ENCODE measurements at places on chromosomes 2 and 18.
A peak's percentile ranks its signal among the peaks of the same experiment; 100 is the strongest.

DNA sequence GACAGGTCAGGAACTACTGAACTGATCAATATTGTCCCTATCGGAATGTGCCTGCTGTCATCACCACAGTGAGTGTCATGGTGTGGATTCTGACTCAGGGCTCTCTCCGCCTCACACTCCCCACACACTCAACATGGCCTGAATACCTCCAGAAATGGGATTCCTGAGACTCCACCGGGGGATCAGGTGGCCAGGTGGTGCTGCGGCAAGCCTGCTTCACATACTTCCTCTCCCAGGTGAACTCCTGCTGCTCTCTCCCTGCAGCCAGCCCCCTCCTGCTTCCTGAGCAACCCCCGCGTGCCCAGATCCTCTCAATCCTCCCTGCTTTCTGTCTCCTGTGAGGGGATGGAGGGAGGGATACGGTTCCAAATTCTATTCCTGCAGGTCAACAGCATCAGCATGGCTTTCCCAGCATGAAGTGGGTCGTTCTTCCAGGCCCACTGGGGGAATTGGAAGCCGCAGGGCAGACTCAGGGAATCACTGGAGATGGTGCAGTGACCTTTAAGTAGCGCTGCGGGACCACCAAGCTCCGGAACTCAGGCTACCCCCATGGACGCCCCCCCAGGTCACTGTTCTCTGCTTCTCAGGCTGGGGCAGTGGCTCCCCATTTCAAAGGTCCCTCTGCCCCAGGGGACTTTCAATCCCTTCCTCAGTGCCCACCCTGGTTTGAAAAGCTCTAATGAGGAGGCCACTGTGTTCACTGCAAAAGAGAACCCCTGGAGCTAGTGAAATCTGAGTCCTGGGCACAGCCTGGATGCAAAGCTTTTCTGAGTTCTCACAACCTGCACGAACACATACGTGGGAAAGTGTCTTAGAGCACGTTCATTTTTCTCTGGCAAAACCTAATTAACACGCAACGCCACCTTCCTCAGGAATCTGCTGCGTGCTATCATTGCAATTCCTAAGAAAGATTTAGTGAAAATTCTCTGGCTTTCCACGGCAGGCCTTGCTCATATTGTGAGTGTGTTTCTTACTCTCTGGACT is 168.4 kb downstream of the ZFP36L2 start:
- no peak for DNase-seq

- DNase-seq: no peak
These were observed 52.9 kb downstream of the DCDC2C start for GRCh38 chr2:3756306-3756705.

DNA sequence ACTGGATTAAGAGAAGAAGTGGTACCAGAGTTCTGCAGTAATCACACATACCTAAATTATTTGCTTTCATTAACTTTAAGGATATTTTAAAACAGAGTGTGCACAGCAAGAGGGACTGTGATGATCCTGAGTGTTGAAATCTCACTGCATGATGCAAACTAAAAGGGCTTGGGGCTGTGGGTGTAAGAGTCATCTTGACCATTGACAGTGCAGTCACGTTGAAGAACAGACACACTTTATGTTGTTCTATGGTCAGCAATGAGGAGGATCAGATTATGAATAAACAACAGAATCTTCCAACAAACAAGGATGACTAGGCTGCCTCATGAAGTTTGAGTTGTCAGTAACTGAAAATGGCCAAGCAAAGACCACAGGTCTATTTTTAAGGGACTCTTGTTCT is 87.2 kb upstream of the GALNT5 start:
- peak; percentile 43 for DNase-seq

GRCh38 chr2:199405241-199405640 is 52.5 kb downstream of the SATB2 start:
- DNase-seq: no peak

DNA sequence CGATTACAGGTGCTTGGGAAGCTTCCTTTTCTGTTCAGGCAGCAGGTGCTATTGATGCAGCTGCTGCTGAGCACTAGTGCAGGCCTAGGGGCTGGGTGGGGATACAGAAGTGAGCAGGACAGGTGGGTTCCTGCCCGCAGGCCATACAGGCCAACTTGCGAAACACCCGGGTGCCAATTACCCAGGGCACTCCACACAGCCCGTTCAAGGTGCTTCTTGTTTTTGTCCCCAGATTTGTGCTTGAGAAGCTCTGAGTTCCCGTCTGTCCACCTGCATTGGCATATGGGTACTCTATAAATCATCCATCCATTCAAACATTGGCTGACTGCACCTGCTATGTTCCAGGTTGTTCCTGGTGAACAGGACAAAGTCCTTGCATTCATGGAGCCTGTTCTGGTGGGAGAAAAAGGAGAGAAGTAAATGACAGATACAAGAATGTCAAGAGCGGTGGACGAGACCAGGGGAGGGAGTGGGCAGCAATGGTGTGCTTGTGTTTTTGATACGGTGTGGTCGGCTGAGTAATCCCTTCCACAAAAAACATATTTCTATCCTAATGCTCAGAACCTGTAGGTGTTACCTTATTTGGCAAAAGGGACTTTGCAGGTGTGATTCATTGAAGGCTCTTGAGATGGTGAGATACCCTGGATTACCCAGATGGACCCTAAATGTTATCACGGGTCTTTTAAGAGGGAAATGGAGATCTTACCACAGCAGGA is 31.4 kb downstream of the SH3BP4 start:
- no peak for DNase-seq

GRCh38 chr2:219641390-219642068 is 14.1 kb downstream of the SLC4A3 start:
- no peak for DNase-seq

DNA sequence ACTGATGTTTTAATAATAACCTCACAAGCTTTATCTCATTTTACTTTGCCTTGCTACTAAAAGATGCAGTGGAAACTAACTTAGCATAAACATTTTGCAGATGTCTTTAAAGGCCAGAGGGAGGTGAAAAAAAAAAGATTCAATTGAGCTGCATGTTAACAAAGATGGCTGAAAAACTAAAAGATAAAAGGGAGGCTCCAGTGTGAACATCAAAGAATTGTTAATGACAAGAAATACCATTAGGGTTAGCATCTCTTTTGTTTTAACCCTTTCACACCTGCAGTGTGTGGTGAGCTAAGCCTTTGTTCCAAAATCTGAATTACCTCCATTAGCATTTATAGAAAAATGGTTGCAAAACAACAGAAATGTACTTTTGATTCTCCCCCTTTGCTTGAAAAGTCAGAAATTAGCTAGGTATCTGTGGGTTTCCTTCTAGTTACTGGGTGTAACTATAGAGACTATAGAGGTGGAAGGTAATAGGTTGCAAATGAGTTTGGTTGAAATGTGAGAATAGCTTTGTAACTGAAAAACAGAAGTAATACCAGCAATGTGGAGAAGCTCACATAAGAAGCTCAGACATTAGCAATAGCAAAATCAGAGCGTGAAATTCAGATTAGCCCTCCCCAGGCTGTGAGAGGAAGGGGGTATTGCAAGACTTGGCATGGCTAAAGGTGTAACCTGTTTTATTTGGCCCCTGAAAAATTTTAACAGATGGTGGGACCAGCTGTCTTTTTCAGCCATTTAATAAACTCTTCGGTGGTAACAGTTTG is 34.8 kb upstream of the SP5 start:
- DNase-seq: no peak

DNA sequence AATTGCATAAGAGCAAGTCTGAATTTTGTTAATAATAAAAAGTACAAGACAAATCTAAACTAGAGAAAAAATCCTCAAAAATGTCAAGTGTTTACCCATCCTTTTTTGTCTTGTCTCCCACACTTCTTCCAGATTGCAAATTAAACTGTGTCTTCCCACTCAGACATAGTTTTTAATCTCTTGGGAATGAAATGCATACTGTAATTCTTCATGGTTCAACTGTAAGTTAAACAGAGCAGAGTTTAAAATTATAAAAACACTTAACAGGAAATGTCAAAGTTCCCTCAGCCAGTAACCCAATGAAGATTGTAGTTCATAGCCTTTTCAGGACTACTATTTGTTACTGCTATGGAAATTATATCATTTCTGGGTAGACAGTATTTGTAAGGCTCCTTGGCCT is 171.8 kb downstream of the UBE2E3 start:
- DNase-seq: no peak
